Osteoblast (primary cell): ENCODE measurements at places on chromosomes 4 and X. TPM values are rescaled to one million over a fixed set of nuclear protein-coding genes. Genes with fewer than 3 reads are reported as not detected.

The ARMCX1 gene
- total RNA-seq, result 67.7 and 70.1 TPM in 2 replicates

DNA sequence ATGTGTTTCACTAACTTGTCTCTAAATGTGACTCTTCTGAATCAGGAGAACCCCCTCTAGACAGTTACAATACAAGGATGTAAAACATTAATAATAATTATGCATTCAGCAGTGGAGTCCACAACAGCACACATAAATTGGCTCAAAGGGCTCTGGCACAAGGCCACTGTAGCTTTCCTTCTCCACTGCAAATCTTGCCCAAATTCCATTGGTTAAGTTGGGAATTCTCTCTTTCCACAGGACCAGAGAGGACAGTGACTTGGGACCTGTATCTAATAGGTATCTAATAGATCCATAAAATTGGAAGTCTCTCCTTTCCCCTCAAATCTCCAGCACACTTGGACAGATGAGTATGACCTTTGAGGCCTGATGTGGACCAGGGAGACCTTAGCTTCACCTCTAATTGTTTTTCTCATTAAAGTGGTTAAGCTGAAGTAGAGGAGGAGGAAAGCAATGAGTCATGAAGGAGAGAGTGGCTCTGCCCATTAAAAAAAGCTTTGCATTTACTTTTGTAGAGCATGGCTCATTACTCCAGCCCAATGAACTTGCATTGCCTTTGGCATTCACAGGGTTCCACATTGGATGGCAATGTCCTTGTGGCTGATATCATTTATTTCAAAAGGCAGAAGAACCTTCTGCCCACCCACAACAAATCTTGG, 72.3 kb upstream of the SH3RF1 start:
- DNase-seq, result no peak

- DNase-seq, result no peak
Measured at GRCh38 chrX:105460376-105460775, 239.9 kb upstream of the TEX13A start.

The SPANXN4 gene
- total RNA-seq, result not detected in 2 replicates
